ENCODE measurements at places on chromosomes 2 and 18. TPM values are rescaled to one million over a fixed set of nuclear protein-coding genes. Genes with fewer than 3 reads are reported as not detected.

CROCC2 gene
- not detected for total RNA-seq

FBXO48 gene
- total RNA-seq: 0.25 TPM

SLC30A3 gene
- total RNA-seq: 6.3 TPM

VWC2L gene
- not detected for total RNA-seq

USP14 gene
- total RNA-seq: 17.3 TPM

CRACDL gene
- total RNA-seq: 3.0 TPM

VIT gene
- 0.26 TPM for total RNA-seq

CCDC141 gene
- total RNA-seq: 1.5 TPM

TPO gene
- total RNA-seq: not detected

SKOR2 gene
- not detected for total RNA-seq

SYT4 gene
- total RNA-seq: not detected

DNA sequence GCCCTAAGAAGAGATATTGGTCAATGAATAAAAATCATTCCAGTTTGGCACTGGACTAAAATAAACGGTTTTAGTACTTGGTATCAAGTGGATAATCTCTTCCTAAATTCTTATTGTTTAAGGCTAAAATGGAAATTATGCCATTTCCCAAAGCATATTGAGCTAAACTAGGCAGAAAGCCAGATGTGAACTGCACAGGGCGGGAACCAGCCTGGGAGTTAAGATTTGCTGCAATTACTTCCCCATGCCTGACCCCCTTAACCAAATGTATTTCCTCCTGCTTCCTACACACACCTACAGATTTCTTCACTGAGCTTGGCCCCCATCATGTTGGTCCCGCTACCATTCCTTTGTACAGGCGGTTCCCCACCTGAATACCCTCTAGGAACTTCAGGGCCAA is 12.2 kb downstream of the ZBTB7C start:
- DNase-seq: no peak

DNA sequence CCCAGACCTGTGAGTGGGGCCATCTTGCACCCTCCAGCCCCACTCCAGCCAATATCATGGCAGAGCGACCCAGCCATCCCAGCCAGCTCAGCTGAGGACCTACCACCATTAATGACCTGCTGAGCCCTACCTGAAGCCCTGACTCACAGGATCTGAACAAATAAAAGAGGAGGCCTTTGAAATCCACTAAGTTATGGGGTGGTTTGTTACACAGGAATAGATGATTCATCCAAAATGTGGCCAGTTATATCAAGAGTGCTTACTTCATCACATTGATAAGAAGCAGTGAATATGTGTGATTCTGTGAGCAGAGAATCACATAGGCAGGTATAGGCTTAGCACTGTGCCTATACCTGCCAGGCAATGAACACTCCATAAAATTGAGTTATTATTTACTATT is 34.7 kb upstream of the FAM124B start:
- no peak for DNase-seq

- no peak for DNase-seq
Observed at GRCh38 chr2:206239157-206239556, 35.3 kb upstream of the ZDBF2 start.

DNA sequence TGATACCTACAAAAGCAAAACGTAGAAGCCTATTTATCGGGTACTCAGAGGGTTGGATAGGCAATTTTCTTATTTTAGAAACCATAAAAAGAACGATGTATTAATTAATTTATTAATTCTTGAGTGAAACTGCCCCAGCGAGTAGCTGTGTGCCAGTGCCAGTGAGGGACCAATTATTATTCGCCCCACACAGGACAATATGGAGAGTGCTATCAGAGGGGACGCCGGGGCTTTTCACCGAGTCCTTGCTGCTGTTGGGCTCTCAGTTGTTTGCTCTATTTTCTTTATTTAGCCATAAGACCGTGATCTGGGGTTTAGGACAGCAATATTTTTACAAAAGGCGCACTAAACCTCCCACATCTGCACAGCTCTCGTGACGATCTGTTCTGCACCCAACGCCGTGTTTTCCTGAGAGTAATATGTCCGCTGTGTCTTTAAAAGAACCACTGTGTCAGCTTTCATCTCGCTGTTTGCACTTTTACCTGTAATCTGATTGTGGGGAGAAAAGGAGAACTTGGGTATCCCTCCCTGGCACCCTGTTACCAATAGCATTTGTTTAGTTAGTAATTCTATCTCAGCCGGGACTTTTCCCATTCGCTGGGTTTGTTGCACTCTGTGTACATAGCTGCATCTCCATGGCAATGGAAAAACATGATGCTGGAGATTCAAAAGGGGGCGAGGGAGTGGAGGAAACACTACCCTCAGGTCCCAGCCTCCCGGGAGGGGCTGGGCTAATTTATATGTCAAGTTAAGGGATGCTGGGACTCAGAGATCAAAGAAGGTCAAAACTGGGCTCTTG is 30.1 kb upstream of the ZNF516 start:
- DNase-seq: peak; percentile 37

- DNase-seq: no peak
Observed at GRCh38 chr2:124983595-124983994, 958.5 kb downstream of the CNTNAP5 start.

DNA sequence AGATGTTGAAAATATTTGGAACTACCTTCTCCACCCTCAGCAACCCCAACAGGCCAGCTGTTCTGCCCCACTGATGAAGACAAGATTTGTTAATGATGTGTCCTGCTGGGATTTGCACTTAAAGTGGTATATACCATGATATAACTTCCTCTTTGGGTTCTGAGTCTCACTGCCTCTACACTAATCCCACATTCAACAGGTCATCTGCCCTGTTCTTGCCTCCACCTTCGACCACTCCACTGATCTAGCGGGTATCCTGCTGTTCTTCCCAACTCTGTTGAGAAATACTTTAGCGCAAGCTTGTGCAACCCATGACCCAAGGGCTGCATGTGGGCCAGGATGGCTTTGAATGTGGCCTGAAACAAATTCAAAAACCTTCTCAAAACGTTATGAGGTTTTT is 72.7 kb downstream of the LRP1B start:
- no peak for DNase-seq

- no peak for DNase-seq
Observed at GRCh38 chr2:218997731-218998130, 4.5 kb upstream of the CRYBA2 start.

GRCh38 chr18:22046473-22046872 is 122.9 kb upstream of the GATA6 start:
- no peak for DNase-seq

GRCh38 chr2:143123911-143124310 is 5.3 kb upstream of the ARHGAP15 start:
- DNase-seq: no peak
